Stimulated activated CD4-positive, alpha-beta T cell treated with anti-CD3 and anti-CD28 coated beads, TNF-alpha, amount 100 ng/mL, for 1 hour (primary cell): ENCODE measurements at places on chromosomes 12 and 14.

DNA sequence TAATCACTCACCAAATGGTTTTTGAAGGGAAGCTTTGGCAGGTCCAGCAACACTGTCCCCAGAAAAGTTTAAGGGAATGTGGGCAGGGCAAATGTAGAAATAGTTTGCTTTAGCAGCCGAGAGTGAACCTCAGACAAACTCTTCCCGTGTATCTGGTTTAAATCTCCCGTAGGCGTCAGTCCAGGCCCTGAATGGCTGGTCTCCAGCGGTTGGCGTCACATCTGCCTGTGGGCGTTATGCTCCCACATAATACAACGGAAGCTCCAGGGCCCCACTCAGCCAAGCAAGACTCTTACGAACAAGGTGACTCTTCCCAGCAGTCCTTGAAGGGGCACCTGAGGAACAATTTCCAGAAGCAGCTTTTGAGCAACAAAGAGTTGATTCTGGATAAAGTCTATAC is 942 bp downstream of the ZC2HC1C start:
- no peak for DNase-seq

DNA sequence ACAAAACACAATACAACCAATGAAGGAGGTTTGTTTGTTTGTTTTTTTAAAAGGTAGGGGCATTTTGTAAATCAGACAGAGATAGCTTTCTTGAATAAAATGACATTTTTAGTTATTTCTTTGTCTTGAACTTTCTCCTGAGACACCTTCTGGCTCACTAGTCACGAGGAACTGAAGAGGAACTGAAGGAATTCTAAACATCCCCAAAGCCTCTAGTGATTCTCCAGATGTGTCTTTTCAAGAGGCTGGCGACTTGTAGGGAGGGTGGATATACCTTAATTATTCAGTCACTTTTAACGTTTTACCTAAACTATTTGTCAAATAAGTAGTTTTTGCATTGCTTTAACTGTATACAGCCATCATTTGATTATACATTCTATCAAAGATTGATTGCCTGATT is 211.2 kb upstream of the LRIG3 start:
- no peak for DNase-seq

DNA sequence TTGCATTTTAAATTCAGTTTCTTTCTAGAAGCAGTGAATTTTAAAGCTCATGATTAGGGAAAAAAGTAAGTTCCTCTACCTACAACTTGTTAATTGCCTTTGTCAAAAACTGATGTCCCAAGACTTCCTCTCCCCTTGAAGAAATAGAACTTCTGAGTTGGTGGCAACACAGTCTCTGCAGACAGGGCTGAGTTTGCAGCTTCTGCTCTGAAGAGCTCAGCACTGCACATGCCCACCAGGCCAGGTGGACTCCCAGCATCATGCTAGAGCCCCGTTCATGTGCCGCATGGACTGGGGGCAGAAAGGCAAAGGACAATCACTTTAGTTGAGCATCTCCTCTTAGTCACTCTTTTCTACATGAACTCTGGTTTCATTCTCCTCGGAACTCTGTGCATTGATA is 620.1 kb downstream of the VRK1 start:
- DNase-seq, result no peak

GRCh38 chr14:92026548-92027190 is 13.2 kb downstream of the TRIP11 start:
- no peak for DNase-seq

DNA sequence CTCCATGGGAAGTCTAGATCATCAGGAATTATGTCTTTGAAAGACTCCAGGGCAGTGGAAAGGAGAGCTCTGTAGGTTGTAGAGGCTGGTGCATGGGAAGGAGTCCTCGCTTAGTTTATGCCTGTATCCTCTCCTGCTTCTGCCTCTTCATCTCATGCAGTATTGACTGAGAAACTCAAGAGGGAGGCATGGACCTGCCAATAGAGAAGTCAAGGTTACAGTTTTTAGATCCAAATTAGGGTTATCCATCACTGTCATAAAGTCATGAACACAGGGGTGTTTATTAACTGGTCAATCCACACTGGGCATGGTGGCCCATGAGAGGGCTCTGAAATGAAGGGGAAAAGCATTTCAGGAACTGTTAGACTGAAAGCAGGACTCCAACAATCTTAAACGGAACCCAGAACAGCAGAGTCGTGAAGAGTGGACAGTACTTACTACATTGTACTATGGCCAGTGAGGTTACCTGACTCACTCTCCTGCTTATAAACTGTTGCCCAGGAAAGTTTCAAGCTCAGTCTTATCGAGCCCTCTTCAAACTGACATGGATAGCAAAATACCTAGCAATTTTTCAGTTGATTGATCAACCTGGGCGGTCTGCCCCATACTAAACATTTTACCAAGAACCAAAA is 30.1 kb upstream of the DHRS7 start:
- no peak for DNase-seq

- no peak for DNase-seq
Observed at GRCh38 chr12:99911967-99912366, 72.8 kb downstream of the ANKS1B start.

GRCh38 chr12:91250273-91250665 is 67.7 kb upstream of the DCN start:
- no peak for DNase-seq

GRCh38 chr12:130339951-130340350 is 2.3 kb downstream of the PIWIL1 start:
- no peak for DNase-seq
